ENCODE measurements at places on chromosomes 1 and 21.

DNA sequence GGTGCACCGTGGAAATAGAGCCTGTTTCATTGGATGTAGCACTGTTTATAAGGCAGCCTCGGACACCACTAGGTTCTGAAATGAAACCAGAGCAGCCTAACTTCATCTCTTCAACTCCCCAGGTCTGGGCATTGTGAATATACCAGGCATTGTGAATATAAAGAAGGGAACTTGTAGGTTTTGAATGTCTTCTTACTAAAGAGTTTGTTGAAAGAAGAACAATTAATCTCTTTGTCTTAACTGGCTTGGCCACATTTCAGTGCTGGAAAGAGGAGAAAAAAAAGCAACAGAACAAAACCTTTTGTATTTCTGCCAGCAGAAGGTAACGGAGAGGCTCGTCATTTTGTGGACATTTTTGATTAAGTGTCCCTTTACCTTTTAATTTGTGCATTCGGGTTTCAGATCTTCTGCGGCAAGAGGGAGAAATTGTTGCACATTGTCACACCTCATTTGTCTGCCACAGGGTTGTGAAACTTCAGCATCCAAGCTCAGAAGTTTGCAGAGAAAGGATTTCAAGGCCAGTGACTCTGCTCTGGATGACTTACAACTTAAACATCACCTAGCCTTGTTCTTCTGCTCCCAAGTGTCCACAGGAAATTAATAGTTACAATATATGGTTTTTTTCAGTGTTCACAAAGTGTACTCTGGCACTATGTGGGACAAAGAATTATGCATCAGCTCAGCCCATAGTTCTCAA lies 158.3 kb downstream of the KAZN start:
- no peaks in the 10 kb centered on the region for H3K27me3 ChIP-seq
- H3K36me3 ChIP-seq = no peaks in the 10 kb centered on the region
- no peak for DNase-seq
- H3K4me3 ChIP-seq = no peak overlapping the region
- H3K27ac ChIP-seq = no peak overlapping the region

DNA sequence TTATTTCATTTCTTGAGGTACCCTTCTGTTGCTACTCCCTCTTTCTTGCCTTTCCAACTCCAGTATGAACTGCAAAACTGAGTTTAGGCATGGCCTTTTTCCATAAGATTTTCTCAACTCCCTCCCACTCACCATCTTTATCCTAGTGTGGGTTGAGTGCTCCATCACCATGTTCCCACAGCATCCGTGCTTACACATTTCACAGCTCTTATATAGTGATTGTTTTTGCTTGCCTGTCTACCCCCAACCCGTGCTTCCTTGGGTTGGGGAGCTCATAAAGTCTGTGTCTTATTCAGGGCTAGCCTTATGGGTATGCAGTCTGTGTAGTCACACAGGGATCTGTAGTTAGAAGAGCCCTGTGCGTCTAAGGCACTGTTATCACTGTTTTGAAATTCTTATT lies 68.2 kb upstream of the CCDC190 start:
- H3K4me1 ChIP-seq = peaks cover under 1% of the 10 kb centered on the region
- H3K4me3 ChIP-seq = no peak overlapping the region
- DNase-seq = no peak
- H3K36me3 ChIP-seq = no peaks in the 10 kb centered on the region

DNA sequence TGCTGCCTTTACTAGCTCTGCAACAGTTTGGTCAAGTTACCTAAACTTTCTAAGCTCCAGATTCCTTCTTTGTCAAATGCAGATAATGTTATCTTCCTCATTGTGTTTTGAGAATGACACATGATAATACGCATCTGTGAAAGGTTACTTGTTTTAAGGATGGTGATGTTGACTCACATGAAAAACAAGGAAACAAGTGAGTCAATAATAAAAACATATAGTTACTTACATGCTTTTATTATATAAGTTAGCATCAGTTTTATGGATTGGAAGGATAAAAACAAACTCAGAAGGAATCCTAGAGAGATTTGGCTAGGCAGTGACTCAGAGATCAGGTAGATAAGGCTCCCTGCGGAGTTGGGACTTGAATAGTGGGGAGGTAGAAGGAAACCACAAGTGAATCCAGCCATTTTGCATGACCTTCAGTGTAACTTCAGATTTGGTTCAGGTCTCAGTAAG lies 144.6 kb downstream of the LMO4 start:
- no peaks in the 10 kb centered on the region for H3K27me3 ChIP-seq
- no peaks in the 10 kb centered on the region for H3K36me3 ChIP-seq
- no peak for DNase-seq
- no peak overlapping the region for H3K4me3 ChIP-seq
- H3K27ac ChIP-seq = no peak overlapping the region

GRCh38 chr21:14284481-14284880 lies 68.5 kb downstream of the RBM11 start:
- no peaks in the 10 kb centered on the region for H3K4me1 ChIP-seq
- H3K4me3 ChIP-seq = no peak overlapping the region
- no peak for DNase-seq

DNA sequence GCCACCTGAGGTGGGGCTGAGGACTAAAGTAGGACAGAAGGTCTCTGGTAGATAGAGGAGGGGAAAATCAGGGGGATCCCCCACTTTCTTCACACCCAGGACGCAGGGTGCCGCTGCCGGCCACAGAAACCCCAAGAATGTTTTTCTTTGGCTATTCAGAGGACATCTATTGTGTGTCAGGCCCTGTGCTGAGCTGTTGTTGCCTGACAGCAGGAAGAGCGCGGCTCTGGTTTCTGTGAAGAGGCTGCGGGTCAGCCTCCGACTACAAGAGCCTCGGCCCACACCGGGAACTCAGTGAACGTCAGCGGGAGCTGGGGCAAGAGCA lies 407 bp upstream of the PIGV start:
- peak overlapping the region; percentile 93 for H3K27ac ChIP-seq
- no peaks in the 10 kb centered on the region for H3K27me3 ChIP-seq
- no peaks in the 10 kb centered on the region for H3K36me3 ChIP-seq
- no peak for DNase-seq

GRCh38 chr1:29707796-29708195 lies 471.5 kb downstream of the PTPRU start:
- H3K36me3 ChIP-seq = no peaks in the 10 kb centered on the region
- H3K27ac ChIP-seq = no peak overlapping the region
- no peaks in the 10 kb centered on the region for H3K4me1 ChIP-seq
- no peak for DNase-seq
- no peaks in the 10 kb centered on the region for H3K27me3 ChIP-seq

Measured in thyroid gland (tissue), 4 donors.